Suppressor macrophage treated with lipopolysaccharide for 1 hour (primary cell): ENCODE measurements at places on chromosomes 1 and 21.

GRCh38 chr1:3020263-3020909, 881 bp upstream of the ACTRT2 start:
- no peak for DNase-seq

GRCh38 chr1:55304229-55304740, 89.1 kb upstream of the USP24 start:
- DNase-seq: no peak

DNA sequence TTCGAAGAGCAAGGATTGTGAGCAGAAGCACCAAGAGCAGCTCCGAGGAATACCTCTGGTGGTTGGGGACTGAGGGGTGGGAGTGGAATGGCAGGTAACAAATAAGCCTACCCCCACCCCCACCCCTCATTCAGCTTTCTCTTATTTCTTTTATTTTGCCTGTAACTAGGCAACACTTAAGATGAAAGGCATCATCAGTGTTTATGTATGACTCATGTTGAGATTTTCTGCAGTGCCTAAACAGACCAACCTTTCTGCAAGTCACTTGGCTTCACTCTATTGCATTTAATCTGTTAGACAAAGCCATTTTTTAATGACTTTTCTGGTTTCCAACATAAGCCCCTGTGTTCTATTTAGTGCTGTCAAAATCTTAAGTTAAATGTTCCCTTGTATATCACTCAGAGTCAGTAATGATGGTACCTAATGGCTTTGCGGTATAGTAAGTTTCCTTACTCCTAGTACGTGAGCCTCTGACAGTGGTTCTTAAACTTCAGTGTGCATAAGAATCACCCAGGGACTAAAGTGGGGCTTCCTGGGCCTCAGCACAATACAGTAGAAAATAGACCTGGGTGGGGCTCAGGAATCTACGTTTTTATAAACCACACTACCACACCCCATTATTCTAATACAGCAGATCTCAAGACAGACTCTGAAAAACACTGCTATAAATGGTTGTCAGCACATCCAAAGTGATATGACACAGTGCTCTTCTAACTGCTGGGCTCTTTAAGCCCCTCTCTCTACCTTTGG, 19.9 kb downstream of the CASQ2 start:
- DNase-seq: no peak

DNA sequence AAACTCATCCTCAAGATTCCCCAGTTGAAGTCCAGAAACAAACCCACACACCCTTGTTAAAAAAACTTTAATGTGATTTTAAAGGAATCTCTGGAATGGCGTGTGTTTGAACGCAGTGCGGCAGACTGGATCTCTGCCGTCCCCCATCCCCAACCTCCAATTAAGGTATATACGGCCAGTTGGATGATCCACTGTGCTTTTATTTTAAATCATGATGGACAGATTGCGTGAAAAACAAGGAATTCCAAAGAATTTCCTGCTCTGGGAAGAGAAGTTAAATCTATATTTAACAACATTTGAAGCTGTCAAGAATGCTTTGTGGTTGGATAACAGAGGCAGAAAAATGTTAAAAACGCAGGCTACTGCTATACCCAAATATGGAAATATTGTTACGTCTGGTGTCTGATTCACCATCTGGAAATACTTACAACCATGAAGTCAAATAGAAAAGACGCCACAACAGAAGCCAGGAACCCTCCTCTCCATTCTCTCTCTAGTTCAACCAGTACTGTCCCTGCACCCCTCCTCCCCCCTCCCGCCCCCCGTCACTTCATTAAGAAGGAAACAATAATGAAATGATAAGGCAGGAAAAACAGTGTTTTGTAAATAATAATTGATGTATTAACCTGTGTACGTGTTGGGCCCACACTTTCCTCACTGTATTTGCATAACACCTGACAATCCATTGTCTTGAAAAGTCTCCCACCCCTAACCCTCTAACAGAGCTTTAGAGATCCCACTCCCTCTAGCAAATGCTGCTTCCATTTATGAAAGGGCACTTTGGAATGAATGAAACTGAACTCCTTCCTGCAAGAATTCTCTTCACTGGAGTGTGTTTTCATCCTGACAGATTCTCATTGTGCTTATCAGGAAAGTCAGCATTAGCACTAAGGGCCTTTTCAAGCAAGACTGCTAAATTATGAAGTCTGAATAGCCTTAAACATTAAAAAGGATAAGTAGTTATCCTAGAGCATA, 2.0 kb upstream of the CCN1 start:
- DNase-seq: no peak

GRCh38 chr1:65317866-65318653, 8.7 kb downstream of the DNAJC6 start:
- DNase-seq: no peak

DNA sequence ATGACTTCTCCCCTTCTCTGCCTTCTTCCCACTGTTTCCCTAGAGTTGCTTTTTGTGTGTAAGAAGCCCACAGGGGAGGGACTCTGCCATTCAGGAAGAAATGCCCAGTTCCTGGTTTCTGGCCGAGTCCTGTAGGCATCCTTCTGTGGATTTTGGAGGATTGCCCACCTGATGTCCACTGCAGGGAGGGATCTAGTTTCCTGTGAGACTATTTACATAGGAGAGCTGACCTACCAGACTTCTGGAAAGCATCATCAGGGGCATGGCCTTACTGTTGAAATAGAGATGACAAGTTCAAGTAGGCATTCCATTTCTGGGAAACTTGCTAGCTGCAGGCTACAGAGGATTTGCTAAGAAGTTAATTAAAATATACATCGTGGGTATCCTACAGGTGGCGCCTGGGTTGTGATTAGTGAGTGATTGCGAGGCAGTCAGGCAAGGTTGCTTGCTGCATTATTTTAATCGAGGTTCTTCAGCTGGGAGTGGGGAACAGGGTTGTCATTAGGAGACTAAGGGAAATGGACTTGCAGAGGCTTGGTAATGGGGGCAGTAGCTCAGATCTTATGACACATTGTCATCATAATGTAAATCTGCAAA, 148.7 kb downstream of the HHAT start:
- no peak for DNase-seq
